Suppressor macrophage treated with lipopolysaccharide for 1 hour (primary cell): ENCODE measurements at places on chromosomes 3 and 15.

DNA sequence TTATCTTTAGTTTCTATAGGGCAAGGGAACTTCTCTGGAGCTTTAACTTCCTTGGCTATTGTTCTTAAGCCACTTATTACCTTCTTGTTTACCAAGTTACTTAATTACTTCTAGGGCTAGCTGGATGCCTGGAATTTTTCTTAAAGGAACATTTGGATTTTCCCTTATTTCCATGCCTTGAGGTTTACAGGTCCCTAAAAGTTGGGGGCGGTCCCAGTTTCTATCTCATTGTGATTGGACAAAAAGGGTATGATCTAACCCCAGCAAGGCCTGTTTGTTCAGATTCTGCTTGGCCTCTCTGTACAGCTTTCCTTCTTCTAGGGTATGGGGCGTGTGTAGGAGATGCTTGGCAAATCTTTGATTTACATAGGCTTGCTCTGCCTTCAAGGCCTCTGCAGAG lies 17.4 kb downstream of the PDHB start:
- DNase-seq = no peak

- DNase-seq = no peak
These were observed 535 bp downstream of the MCTP2 start for GRCh38 chr15:94231723-94232468.

DNA sequence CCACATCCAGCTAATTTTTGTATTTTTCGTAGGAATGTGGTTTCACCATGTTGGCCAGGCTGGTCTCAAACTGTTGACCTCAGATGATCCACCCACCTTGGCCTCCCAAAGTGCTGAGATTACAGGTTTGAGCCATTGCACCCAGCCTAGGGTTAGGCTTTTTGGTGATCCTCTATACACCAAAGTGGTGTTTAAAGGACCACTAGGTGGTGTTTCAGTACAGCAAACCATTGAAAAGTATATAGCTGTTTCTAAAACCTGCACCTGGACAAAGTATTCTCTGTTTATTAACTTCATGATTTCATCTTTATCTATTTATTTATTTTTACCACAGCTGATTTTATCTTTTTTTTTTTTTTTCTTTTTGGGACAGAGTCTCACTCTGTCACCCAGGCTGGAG lies 68.4 kb downstream of the MINDY2 start:
- DNase-seq = no peak

- peak; percentile 88 for DNase-seq
These were observed 59.9 kb downstream of the LRRFIP2 start for GRCh38 chr3:37114251-37115145.

DNA sequence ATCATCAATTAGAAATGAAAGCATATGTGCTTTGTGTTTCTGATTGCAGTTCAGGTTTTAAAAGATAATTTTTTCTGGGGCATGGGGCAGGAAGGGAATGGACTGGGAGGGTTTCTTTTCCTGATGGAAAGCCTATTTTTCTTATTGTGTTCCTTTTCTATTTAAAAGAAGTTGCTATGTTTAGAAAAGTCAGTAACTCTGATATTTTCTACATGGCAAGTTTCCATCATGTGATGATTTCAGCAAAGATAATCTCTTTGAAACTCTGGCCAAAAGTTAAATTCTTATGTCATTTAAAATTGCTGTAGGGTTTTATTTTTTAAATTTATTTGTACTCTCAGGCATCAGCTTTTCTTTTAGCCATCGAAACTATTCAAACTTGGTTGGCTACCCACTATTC lies 601.2 kb downstream of the FOXP1 start:
- DNase-seq = no peak
